ENCODE measurements at places on chromosomes 5 and 9. TPM values are rescaled to one million over a fixed set of nuclear protein-coding genes. Genes with fewer than 3 reads are reported as not detected.
A peak's percentile ranks its signal among the peaks of the same experiment; 100 is the strongest.

Gene CDKN2B-AS1
- total RNA-seq: 7.0 TPM

- no peak for DNase-seq
Observed at GRCh38 chr9:20805766-20806165, 121.7 kb downstream of the FOCAD start.

GRCh38 chr5:142597546-142598337, 88.1 kb downstream of the FGF1 start:
- DNase-seq: peak; percentile 78

DNA sequence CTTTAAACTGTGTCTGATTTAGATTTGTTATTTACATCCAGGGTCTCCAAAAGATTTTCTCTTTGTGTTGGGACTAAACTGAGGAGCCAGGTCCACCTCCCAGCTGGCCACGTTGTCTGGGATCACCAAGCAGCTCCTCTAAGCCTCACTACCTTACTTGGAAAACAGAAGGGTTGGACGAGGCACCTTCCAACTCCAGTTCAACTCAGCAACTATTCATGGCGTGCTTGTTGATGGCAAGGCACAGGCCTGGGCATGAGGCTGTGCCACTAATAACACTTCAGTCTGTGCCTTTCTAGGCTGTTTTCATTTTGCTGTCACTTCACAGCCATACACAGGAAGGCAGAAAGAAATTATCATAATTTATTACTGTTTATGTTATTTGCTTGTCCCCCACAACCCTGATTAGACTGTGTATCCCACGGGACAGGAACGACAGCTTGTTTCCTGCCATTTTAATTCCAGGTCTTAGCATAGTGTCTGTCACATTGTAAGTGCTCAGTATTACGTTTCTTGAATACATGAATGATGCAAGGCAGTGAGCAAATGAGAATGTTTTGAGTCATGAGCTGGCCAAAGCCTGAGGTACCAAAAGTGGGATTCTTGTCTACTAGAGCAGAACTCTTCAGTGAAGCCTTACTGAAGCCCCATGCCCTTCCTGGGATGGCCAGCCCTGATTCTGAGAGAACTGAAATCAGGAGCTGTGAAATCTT, 125.8 kb downstream of the GALNT10 start:
- DNase-seq: no peak

- peak; percentile 93 for DNase-seq
Observed at GRCh38 chr5:5165541-5166002, 25.4 kb downstream of the ADAMTS16 start.

- peak; percentile 75 for DNase-seq
Observed at GRCh38 chr9:87714819-87715218, 11.1 kb upstream of the CTSL start.

DNA sequence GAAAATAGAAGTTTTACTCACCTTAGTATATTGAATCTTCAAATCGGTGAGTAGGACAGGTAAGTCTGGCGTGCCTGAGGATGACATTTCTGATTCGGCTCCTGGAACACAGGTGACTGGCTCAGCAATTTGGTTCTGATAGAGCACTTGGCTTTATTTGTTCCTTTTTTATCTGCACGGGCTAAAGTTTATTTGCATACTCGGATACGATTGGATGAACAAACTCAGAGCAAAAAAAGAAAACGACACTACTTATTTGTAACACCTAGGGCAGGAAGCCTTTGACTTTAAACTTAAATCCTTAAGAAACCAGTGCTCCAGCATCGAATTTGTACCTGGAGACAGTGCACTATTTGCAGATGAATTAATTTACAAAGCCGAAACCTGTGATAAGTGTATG, at the start of gene ALDH1A1:
ALDH1A1 (minus strand) TSS at position 140 of the 400 bp plus-strand sequence; CDS start at position 87, 53 bp downstream.
- DNase-seq: peak; percentile 10

All from RPMI7951 (cell line).